Mesenchymal stem cell (in vitro differentiated cells and primary cell): ENCODE measurements at places on chromosomes 6 and 20.
A peak's percentile ranks its signal among the peaks of the same experiment; 100 is the strongest.

DNA sequence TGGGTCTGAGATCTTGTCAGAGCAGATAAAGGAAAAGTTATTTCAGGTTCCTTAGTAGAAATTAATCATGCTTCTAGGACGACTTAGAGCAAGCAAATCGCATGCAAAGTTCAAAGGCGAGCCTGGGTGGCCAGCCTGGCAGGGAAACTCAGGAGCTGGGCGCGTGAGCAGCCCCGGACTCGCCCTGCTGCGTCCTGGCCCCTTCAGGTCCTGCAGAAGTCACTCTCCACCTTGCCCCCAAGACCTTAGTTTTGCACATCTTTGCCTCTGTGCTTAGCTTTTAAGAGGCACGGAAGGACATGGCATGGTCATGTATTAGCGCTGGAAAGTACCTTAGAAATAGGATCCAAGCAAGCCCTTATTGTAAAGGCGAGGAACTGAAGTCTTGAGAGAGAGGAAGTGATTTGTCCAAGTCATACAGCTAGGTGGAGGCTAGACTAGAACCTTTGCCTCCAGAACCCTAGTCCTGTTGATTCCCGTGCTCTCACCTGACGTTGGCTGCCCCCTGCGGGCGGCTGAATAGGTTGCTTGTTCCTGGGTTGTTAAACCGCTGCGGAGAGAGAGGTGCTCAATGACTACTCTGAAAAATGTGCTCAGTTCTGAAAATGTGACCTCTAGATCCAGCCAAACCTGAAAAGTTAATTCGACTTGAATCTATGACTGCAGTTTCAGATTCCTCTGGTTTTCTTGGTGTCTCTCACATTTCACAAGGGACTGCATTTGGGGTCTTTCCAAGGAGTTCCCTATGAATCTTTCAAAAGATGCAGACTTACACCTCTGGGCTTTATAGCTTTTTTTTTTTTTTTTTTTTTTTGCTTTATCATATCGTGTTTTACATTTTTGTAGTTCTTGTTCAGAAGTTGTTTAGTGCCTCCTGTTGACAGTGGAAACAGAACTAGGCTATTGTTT is 2.7 kb downstream of the MYB start:
- DNase-seq: peak; percentile 47

DNA sequence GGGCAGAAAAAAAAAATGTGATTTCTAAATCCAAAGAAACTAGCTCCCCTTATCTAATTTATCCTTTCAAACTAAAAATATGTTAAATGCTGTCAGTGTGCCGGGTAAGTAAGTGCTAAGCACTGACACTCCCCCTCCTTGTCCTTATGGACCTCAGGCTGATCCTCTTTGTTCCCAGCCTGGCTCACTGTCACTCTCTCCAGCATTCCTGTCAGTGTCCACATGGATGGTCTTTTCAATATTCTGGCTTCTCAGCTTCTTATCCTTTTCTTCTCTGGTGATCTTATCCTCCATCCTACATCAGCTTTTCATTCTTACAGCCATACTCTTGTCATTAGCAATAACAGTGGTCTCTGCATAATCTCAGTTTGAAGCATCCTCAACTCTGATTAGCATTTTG is 55.0 kb downstream of the BCKDHB start:
- no peak for DNase-seq

DNA sequence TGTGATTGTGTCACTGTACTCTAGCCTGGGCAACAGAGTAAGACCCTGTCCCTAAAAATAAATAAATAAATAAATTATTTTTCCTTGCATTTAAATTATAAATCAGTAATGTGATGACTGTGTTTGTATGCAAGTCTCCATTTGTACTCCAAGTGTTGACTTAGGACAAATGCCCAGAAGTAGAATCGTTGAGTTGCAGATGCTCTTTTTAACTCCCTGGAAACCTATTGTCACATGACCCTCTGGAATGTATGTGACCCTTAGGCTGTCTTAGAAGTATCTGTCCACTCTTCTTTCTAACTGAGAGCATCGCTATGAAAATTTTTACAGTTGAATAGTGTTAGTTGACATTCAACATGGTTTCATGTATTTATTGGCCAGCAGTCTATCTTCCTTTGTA is 18.8 kb downstream of the OR2A4 start:
- no peak for DNase-seq

GRCh38 chr6:144327081-144327480 is 41.9 kb downstream of the UTRN start:
- DNase-seq: no peak

- DNase-seq: peak; percentile 85
These were observed 62.2 kb downstream of the FILIP1 start for GRCh38 chr6:75431379-75431778.

- DNase-seq: no peak
These were observed 12.3 kb downstream of the OR2H2 start for GRCh38 chr6:29597184-29597583.

GRCh38 chr6:1972962-1973361 is 272.4 kb downstream of the GMDS start:
- DNase-seq: no peak

DNA sequence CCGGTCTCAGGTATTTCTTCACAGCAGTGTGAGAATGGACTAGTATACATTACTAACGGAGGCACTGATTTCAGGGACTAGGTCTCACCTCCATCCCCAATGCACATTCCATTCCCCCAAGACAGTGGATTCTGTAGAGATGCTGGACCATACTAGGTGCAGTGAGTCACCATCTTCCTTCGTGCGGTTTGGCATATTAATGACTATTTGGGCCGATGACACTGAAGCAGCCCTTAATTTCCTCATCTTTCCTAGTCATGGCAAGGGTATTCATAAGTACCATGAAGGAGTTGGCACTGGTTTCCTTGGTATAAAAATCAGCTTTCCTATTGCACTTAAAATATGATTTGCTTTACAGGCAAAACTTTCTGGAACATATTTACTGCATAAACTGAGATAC is 121.4 kb upstream of the TRAF3IP2 start:
- DNase-seq: no peak

GRCh38 chr6:30169658-30170614 is 6.6 kb downstream of the TRIM15 start:
- DNase-seq: peak; percentile 62

- peak; percentile 26 for DNase-seq
These were observed 7.8 kb downstream of the E2F3 start for GRCh38 chr6:20409427-20409971.
